ENCODE measurements at places on chromosomes 5 and 9. TPM values are rescaled to one million over a fixed set of nuclear protein-coding genes. Genes with fewer than 3 reads are reported as not detected.

GRCh38 chr5:120808606-120809005, 344.5 kb downstream of the PRR16 start:
- H3K4me3 ChIP-seq = no peak overlapping the region
- no peak overlapping the region for H3K27ac ChIP-seq
- H3K27me3 ChIP-seq = no peaks in the 10 kb centered on the region
- no peaks in the 10 kb centered on the region for H3K36me3 ChIP-seq
- no peaks in the 10 kb centered on the region for H3K4me1 ChIP-seq
- no peak for DNase-seq

GRCh38 chr5:6711409-6712141, 1.7 kb upstream of the TENT4A start:
- no peak for DNase-seq
- peak overlapping the region; percentile 95 for H3K27ac ChIP-seq
- H3K4me3 ChIP-seq = peak overlapping the region; percentile 88
- peaks cover 30% of the 10 kb centered on the region for H3K4me1 ChIP-seq

DNA sequence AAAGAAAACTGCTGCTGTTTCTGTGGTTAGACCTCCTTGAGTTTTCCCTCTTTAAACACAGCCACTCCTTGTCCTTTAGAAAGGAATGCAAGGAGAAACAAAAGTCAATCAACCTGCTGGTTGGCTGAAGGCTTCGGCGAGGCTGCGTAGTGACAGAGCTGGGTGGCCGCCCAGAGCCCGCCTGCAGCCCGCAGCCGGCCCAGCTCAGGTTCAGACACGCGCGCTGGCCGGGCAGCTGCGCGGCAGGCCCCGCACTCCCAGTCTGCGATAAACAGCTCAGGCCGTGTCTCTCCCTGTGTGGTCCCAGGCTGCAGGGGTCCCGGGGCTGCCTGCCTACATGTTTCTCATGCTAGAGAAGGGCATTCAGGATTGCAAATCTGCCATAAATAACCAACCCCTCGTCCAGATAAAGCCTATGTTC, 115.4 kb downstream of the HSD17B3 start:
- no peak overlapping the region for H3K4me3 ChIP-seq
- peaks cover 1% of the 10 kb centered on the region for H3K36me3 ChIP-seq
- no peak for DNase-seq
- no peaks in the 10 kb centered on the region for H3K4me1 ChIP-seq
- no peak overlapping the region for H3K27ac ChIP-seq

- H3K4me1 ChIP-seq = no peaks in the 10 kb centered on the region
- H3K36me3 ChIP-seq = no peaks in the 10 kb centered on the region
- DNase-seq = no peak
Observed at GRCh38 chr5:166166071-166166470, 2125.4 kb upstream of the WWC1 start.

GRCh38 chr5:138549414-138549813, 6.4 kb upstream of the ETF1 start:
- H3K27ac ChIP-seq = peak overlapping the region; percentile 4
- H3K4me3 ChIP-seq = no peak overlapping the region
- H3K27me3 ChIP-seq = no peaks in the 10 kb centered on the region
- DNase-seq = no peak

GRCh38 chr5:107563959-107564544, 106.7 kb downstream of the EFNA5 start:
- H3K4me3 ChIP-seq = no peak overlapping the region
- H3K27me3 ChIP-seq = peaks cover 12% of the 10 kb centered on the region
- H3K36me3 ChIP-seq = no peaks in the 10 kb centered on the region
- H3K27ac ChIP-seq = no peak overlapping the region
- no peaks in the 10 kb centered on the region for H3K4me1 ChIP-seq
- no peak for DNase-seq

DNA sequence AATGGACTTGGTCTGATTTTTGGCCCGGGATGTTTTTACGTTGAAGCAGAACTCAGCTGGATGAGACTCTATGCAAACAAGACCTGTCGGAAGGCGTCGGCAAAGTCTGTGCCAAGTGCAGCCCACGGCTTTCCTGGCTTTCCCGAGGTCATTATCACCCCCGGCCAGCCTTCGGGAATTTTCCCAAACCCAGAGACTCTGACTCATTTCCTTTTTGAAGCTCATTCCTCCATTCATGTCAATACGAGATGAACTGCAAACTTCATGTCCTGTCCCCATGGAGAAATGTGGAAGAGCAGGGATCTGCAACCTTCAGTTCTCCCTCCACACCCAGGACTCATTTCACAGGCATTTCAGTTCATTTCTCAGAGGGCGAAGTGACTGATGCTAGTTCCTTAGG, 95.3 kb downstream of the IRX2 start:
- H3K36me3 ChIP-seq = no peaks in the 10 kb centered on the region
- H3K4me3 ChIP-seq = no peak overlapping the region
- no peaks in the 10 kb centered on the region for H3K4me1 ChIP-seq
- DNase-seq = no peak

CYFIP2 gene
- 173 TPM for total RNA-seq

BTNL3 gene
- not detected for total RNA-seq

NPR3 gene
- not detected for total RNA-seq

FBN2 gene
- not detected for total RNA-seq

Data from activated T-helper 1 cell treated with anti-CD3 and anti-CD28 coated beads, Interleukin-12 subunit alpha, Interleukin-12 subunit beta, Interleukin-2, Interleukin-4 antibody, amounts not matched to agents 30 ng/mL and 10 ng/mL and 1 ng/mL, durations not matched to agents 14 hours and 24 hours and 36 hours (primary cell).